ENCODE measurements at places on chromosomes 2 and 18. TPM values are rescaled to one million over a fixed set of nuclear protein-coding genes. Genes with fewer than 3 reads are reported as not detected.

Gene NMUR1
- total RNA-seq, result not detected

Gene CD226
- total RNA-seq, result 1.3 TPM

Gene PXDN
- total RNA-seq, result 291 TPM

Gene ASXL3
- not detected for total RNA-seq

Gene IGFBP2
- 40.1 TPM for total RNA-seq

Gene RTP5
- total RNA-seq, result not detected

Gene CXCR1
- not detected for total RNA-seq

Gene PSTPIP2
- 2.8 TPM for total RNA-seq

Gene ABHD1
- not detected for total RNA-seq

Gene LIMS2
- total RNA-seq, result 3.8 TPM

Gene GNAL
- total RNA-seq, result 3.0 TPM

Gene ASB18
- total RNA-seq, result not detected

Gene TRABD2A
- total RNA-seq, result 5.7 TPM

Gene GKN2
- not detected for total RNA-seq

Gene PCARE
- total RNA-seq, result not detected

Gene NLRC4
- total RNA-seq, result not detected

Gene FEV
- total RNA-seq, result not detected

Gene NEB
- 1.3 TPM for total RNA-seq

Gene GTF2A1L
- total RNA-seq, result 0.13 TPM

Gene KIF5C
- total RNA-seq, result 0.13 TPM

Gene LRP2
- total RNA-seq, result not detected

Gene FAM237A
- not detected for total RNA-seq

Gene RTKN
- total RNA-seq, result 17.5 TPM

Gene G6PC2
- total RNA-seq, result not detected

Gene MDH1B
- total RNA-seq, result 0.25 TPM

Gene WNT10A
- not detected for total RNA-seq

Gene COL3A1
- 2,141 TPM for total RNA-seq

Gene BARD1
- total RNA-seq, result 24.8 TPM

Gene MAPK4
- total RNA-seq, result 0.22 TPM

Gene CROCC2
- total RNA-seq, result under 0.01 TPM

Gene SLC30A3
- total RNA-seq, result not detected

Gene PNPT1
- total RNA-seq, result 33.9 TPM

Gene AQP12A
- not detected for total RNA-seq

Gene TCF23
- total RNA-seq, result not detected

Gene SSB
- 80.4 TPM for total RNA-seq

Gene ESPNL
- 1.5 TPM for total RNA-seq

Gene DAW1
- under 0.01 TPM for total RNA-seq

Gene LYG1
- not detected for total RNA-seq

Gene TTR
- total RNA-seq, result not detected

Gene RGPD3
- total RNA-seq, result 0.13 TPM

Gene ERMN
- total RNA-seq, result not detected

All from GM23248 (cell line).